ENCODE measurements at places on chromosomes 6 and 20.
A peak's percentile ranks its signal among the peaks of the same experiment; 100 is the strongest.

- peak; percentile 36 for DNase-seq
Measured at GRCh38 chr6:111478749-111479148, 4.3 kb downstream of the REV3L start.

GRCh38 chr6:582370-582769 is 74.5 kb downstream of the HUS1B start:
- no peak for DNase-seq

DNA sequence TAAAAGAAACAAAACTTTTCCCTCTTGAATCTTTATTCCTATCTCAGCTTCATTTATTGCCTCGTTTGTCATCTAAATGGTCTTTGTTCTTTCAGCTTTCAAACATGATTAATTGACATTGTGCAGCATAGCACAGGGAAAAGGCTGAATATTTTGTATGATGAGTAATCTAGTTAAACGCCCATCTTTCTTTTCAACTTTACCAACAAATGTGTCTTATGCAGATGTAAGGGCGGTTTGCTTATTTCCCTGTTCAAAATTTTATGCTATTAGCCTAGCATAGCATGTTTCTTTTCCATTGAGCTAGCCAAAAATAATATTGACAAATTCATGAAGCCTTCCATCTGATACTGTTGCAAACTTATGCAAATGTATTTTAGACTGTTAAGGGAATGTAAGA is 176.4 kb upstream of the AKAP12 start:
- no peak for DNase-seq

DNA sequence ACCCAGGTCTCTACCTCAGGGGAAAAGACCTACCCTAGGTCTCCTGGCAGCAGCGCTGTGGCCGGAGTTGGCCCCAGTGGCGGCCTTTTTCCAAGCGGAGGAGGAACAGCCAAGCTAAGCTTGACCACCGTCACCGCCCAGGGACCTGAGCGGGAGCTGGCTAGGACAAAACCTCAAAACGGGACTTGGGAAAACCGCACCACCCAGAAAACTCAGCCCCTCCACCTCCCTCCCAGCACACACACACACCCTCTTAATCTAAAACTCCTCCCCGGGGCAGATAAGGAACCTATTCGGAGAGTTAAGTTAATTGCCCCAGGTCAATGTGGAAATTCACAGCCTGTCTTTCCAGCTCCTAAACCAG is 2.7 kb upstream of the TRERF1 start:
- no peak for DNase-seq

DNA sequence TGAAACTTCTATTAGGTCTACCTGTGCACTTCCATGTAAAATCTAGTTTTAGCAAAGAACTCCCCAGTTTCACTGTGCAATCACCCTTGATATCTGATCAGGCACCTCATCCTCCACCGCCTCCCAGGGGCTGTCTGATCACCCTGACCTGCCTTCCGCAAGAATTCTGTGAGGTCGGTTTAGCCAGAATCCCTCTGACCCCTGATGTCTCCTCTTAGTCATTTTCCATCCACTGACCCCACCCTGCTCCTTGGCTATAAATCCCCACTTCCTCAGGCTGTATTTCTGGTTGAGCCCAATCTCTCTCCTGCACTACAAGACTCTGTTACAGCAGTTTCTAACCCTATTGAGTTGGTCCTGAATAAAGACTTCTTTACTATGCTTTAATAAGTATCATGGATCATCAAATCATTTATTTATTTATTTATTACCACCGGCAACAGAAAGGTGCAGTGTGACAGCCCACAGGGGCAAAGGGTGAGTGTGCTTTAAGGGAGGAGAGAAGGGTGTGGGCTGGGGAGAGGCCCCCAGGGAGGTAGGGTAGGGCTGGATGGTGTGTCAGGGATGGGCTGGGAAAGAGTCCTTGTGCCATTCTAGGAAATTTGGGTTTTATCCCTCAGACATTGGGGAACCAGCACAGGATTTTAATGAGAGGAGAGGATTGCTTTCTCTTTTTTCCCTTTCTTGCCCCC is 11.2 kb upstream of the SERPINB6 start:
- no peak for DNase-seq

- DNase-seq = no peak
Measured at GRCh38 chr6:169167581-169168301, 85.9 kb downstream of the THBS2 start.

- DNase-seq = no peak
Measured at GRCh38 chr20:47278907-47279348, 77.6 kb downstream of the ZMYND8 start.

DNA sequence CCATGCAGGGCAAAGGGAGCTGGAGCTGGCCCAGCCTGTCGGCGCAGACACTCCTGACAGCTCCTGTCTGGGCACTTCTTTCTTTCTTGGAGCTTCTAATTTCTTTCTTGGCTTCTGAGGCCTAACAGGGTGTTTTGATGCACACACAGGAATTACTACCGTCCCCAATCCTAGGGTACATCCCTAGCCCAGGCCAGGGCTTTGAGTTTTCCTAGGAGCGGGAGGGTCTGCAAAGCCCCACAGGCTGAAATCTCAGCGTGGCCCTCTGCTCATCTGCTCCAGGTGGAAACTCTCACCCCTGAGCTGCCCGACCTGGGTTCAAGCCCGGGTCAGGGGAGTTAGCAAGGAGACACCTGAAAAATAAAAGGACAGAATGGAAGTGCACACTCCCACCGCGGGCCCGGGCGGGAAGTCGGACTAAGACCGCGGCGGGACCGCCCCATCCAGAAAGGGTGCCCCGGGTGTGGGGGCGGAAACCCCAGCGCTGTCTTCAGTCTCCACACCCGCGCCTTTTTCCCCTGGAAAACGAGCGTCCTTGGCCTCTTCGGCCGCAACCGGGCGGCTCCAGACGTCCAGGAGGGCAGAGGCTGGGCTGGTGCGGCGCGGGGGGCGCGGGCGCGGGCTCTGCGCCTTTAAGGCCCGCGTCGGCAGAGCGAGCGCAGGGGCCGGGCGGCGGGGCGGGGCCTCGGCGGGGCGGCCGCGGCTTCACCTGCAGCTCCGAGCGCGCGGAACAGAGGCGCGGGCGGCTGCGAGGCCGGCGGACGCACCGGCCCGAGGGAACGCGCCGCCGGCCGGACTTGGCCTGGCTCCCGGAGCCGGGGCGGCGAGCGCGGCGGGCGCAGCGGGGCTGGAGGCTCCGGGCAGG is at the start of gene CDH4:
TSS of gene CDH4 (plus strand) at position 733 of the 865 bp plus-strand sequence.
- no peak for DNase-seq

Data from CD8-positive, alpha-beta memory T cell (primary cell).